ENCODE measurements at places on chromosomes 11 and 22. TPM values are rescaled to one million over a fixed set of nuclear protein-coding genes. Genes with fewer than 3 reads are reported as not detected.

- DNase-seq: no peak
- no peak overlapping the region for H3K27ac ChIP-seq
- H3K4me1 ChIP-seq: peaks cover 27% of the 10 kb centered on the region
- H3K36me3 ChIP-seq: peaks cover 4% of the 10 kb centered on the region
- H3K27me3 ChIP-seq: no peaks in the 10 kb centered on the region
Measured at GRCh38 chr11:95123556-95123955, 33.9 kb downstream of the ENDOD1 start.

- H3K4me3 ChIP-seq: no peak overlapping the region
- H3K27me3 ChIP-seq: no peaks in the 10 kb centered on the region
- no peaks in the 10 kb centered on the region for H3K4me1 ChIP-seq
- H3K36me3 ChIP-seq: no peaks in the 10 kb centered on the region
- no peak for DNase-seq
Measured at GRCh38 chr11:109708184-109708583, 286.2 kb downstream of the C11orf87 start.

GRCh38 chr22:38953577-38954413 is 3.6 kb upstream of the APOBEC3A start:
- H3K4me3 ChIP-seq: no peak overlapping the region
- no peak overlapping the region for H3K27ac ChIP-seq
- peaks cover 8% of the 10 kb centered on the region for H3K27me3 ChIP-seq
- no peaks in the 10 kb centered on the region for H3K36me3 ChIP-seq

Gene INS
- not detected for total RNA-seq

Measured in esophagus squamous epithelium (tissue), 5 donors.